ENCODE measurements at places on chromosomes 1 and 21.

GRCh38 chr1:84583648-84584047, 9.4 kb upstream of the CTBS start:
- DNase-seq, result no peak

DNA sequence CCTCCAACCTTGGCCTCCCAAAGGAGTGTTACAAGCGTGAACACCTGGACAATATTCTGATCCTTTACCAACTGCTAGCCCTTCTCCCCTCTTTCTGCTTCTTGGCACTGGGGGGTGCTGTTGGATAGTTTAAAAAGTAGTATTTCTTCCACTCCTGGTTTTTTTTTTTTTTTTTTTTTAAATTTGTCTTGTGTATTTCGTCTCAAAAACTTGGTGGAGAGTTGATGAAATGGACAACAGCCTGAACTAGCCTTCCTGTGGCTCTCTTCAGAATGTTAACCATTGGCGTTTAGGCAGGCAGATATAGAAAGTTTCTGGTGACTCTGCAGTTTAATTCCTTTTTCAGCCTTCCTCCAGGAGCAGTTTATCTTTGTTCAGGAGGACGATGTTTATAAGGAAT, 69.7 kb upstream of the USP24 start:
- DNase-seq, result peak; percentile 58

DNA sequence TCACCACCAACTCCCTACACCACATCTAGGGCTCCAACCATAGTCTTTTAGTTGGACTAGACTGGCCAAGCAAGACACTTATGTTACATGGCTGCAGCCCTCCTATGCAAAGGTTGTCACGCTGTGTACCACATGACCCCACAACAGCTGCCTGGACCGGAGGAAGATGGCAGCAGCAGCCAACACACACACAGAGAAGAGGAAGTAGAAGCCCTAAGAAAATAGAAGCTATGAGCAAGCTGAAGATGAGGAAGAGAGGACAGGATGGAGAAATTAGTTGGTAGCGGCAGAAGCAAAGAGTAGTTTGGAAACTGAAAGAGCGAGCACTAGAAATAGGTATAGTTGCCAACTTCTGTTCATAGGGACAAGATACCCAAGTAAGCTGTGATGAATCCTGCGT, 60.8 kb upstream of the RALGPS2 start:
- peak; percentile 31 for DNase-seq

- DNase-seq, result no peak
Measured at GRCh38 chr1:193590102-193590501, 403.7 kb upstream of the B3GALT2 start.

- DNase-seq, result no peak
Measured at GRCh38 chr1:168320800-168321450, 40.2 kb downstream of the TBX19 start.

DNA sequence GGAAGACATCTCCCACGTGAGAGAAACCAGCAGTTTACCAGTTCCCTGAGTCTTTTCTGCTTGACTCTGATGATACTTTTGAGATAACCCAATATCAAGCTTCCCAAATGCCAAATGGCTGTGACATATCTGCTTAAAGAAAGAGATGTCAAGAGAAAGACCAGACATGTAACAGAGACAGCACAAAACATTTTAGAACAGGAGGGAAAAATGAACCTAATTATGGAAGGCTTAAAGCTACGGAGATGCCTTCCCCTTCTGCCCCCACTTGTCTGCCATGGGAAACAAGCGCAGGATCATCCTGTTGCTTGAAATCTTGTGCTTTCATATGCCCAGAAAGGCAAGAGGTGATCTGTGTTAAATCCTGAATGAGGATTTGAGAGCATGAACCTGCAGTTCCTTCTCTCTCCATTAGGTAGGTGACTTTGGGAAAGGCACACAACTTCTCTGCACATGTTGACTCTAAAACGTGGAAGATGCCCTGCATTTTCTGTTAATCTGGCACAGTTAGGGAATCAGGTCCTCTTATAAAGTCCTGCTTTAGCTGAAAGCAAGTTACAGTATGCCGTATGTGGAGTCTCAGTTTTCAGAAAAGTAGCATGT, 46.7 kb upstream of the MTR start:
- no peak for DNase-seq

- DNase-seq, result no peak
Measured at GRCh38 chr1:189275796-189276195, 1201.9 kb downstream of the BRINP3 start.

Data from KBM-7 (cell line).